ENCODE measurements at places on chromosomes 11 and 22.

GRCh38 chr11:104129145-104129544 lies 34.8 kb downstream of the PDGFD start:
- DNase-seq: no peak

- DNase-seq: no peak
Measured at GRCh38 chr11:12915093-12915492, 94.0 kb upstream of the RASSF10 start.

DNA sequence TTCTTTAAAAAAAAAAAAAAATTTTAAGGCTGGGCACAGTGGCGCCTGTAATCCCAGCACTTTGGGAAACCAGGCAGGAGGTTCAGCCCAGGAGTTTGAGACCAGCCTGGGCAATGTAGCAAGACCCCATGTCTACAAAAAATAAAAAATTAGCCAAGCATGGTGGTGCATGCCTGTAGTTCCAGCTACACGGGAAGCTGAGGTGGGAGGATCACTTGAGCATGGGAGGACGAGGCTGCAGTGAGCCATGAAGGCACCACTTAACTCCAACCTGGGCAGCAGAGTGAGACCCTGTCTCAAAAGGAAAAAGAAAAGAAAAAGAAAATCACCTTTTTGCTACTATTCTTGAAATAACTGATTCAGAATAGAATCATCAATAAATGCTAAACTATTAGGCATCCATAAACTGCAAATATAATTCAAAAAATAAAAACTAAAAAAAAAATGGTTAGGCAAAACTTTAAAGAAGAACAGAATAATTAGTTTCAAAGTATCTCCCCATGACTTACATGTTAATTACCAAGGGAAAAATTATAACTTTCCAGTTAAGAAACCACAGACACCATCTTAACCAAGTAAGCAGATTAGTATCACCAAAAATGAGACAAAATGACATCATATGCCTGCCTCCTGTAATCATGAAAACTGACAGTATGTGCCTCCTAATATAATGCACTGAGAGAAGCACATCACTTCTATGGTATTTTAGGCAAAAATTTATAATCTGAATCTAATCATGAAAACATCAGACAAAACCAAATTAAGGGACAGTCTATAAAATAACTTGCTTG lies 63.6 kb downstream of the DENND5A start:
- DNase-seq: no peak

GRCh38 chr22:19119949-19120348 lies 2.3 kb downstream of the DGCR2 start:
- no peak for DNase-seq

DNA sequence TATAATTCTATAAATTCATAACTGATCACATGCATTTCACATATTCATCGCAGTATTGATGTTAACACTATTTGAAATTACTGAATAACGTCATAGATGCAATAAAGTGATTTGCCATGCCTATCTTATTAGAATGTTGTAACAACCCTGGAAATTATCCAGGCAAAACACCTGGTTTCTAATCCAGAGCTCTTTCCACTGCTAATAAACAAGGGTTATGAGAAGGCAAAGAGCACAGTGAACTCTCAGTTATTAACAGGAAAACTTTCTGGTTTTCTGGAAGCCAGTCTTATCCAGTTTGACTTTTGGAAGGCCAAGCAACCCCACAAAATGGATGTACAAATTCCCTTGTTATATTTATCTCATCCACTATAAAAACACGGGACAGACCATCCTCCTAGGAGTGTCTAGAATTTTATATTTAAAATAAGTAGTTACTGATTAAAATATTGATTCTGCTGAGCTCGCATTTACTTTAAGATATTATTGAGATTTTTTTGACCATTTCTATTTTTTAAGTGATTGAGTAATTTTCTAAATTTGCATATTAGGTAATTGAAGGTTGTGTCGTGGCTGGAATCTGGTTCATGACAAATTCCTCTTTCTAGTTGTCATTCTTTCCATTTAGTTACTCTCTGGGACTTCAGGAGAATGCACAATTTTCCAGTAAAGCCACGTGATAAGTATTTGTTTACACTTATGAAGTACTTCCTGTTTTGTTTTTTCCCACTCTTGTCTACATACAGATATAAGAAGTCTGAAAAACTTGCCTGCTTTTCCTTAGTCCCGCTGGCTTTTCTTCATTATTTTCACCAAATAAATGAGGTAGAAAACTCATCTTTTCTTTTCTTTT lies 47.9 kb downstream of the DCUN1D5 start:
- no peak for DNase-seq

- DNase-seq: no peak
Measured at GRCh38 chr22:29205594-29206371, at the start of gene EMID1. Gene EMID1 (plus strand): TSS chr22:29205896. CDS start chr22:29206039, 143 bp downstream.

GRCh38 chr11:43401252-43401651 lies 42.5 kb downstream of the TTC17 start:
- DNase-seq: no peak

DNA sequence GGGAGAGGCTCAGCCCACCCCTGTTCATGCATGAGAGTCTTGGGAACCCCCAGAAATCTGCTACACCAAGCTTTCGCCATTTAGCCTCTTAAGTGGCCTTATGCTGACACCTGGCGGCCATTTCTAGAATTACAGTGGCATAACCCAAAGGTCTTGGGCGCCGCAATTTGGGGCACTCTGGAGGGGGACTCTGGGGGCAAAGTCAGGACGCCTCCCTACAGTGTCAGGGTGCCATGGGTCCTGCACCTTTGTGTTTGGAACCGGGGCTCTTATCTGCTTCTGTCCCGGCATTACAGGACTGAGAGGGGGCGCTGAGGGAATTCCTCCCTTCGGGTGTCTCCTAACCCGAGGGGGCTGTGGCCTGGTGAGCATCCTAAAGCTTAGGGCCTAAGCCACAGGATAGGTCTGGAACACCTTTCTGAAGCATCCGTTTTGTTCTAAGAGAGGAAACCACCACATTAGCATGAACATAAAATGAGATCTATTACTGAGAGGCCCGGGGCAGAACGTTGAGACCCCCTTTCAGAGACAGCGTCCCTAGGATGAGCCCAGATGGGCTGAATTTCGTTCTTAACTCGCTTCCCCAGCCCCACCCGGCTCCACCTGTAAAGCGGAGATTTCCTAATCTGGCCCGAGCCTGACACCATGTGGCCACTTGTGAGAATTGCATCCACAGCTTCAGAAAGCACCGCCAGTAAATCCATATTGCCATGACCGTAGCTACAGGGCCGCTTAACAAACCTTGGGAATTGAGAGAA lies 9.3 kb downstream of the INS start:
- DNase-seq: peak; percentile 44

GRCh38 chr11:109306322-109306721 lies 115.7 kb upstream of the C11orf87 start:
- no peak for DNase-seq

DNA sequence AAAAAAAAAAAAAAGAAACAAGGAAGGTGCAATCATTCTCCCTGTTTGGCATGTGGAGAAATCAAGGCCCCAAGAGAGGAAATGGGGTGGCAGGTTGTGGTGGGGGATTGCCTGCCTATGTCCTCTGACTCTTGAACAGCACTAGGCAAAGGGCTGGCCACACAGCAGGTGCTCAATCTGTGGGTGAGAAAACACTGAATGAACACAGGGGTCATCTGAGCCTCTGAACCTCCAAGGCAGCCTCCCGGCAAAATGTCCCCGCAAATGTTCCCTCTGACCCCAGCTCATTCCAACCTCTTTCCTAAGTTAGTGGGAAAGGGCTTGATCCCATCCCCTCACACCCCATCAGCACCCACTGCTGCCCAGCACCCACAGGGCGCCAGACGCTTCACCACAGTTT lies 4.6 kb downstream of the PLA2G6 start:
- no peak for DNase-seq

DNA sequence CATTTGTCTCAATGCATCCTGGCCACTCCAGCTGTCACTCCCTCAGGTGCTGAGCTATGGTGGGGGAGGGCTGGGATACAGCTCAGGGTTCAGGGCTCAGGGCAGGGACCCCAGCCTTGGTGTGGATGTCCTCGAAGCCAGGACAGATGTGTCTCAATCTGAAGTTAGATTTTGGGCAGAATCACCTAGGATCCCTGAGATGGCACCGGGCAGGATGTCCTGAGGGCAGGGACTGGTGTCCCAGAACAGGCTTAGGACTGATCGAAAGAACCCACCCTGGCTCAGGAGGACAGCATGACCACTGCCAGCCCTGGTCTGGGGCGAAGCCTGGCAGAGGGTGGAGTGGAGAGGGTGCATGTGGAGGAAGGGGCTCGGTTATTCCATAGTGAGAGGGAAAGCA lies 96.8 kb upstream of the THY1 start:
- no peak for DNase-seq

DNA sequence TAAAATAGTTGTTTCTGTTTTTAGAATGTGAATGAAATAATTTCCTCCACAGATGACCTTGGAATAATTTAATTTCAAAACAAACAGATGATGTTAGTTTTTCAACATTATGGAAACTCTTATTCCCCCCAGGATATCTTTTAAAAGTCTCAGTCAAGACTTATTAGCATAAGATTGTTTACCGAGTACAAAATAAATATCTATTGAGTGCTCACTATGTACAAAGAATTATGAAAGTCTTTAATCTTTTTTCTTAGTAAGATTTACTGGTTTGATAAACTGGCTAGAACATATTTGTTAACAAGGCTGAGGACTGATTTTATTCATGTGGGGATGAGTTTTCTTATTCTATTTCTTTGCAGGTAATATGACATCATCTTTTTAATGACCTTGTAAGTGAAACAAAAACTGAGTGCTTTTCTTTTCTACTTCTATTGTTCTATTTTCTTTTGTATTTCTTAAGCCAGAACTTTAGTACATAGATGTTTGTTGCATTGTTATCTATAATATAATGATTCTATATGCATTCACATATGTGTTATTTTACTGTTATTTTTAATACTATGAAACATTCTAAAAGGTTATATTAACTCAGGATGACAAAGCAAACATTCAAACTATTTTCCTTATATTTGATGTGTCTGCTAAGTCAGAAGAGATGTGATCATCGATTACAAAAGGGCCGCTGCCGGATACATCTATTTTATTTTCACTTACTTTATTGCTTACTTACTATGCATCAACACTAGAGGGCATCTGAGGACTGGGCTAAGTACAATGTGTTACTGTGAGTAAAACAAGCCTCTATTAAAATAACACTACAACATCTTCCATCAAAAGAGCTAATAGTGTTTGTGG lies 111.0 kb upstream of the ARHGAP42 start:
- no peak for DNase-seq

DNA sequence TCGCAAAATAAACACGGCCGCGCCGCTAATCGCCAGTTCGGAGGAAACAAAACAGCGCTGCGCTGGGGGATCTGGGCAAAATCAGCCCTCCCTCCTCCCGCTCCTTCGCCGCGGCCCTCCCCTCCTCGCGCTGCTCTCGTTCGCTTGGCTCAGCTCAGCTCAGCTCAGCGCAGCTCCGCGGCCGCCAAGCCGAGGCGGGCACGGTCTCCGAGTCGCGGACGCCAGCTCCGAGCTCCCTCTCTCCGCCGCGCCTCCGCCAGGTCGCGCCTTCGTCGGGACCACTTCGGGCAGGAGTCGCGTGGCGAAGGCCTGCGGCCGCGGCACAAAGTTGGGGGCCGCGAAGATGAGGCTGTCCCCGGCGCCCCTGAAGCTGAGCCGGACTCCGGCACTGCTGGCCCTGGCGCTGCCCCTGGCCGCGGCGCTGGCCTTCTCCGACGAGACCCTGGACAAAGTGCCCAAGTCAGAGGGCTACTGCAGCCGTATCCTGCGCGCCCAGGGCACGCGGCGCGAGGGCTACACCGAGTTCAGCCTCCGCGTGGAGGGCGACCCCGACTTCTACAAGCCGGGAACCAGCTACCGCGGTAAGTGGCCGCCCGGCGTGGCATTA lies at the start of gene SPON1:
Gene SPON1 (plus strand): TSS at position 162 of the 607 bp plus-strand sequence. CDS start 182 bp downstream, at position 344.
- DNase-seq: no peak

DNA sequence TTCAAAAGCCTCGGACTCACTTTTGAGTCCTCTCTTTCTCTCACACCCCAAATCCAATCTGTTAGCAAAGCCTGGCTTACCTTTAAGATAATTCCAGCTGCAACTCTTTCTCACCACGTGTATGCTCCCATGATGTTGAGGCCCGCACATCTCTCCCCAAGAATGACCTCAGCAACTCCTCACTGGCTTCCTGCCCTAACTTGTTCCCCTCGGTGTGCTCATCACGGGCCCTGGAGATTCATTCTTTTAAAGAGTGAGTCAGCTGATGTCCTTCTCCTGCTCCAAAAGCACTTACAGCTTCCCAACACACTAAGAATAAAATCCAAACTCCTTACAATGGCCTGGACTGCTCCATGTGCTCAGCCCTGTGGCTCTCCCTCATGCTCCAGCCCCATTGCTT lies 1041.3 kb downstream of the OPCML start:
- no peak for DNase-seq

- no peak for DNase-seq
Measured at GRCh38 chr11:95720195-95720594, 69.4 kb downstream of the FAM76B start.

GRCh38 chr22:26770624-26771023 lies 113.2 kb downstream of the MIAT start:
- no peak for DNase-seq

DNA sequence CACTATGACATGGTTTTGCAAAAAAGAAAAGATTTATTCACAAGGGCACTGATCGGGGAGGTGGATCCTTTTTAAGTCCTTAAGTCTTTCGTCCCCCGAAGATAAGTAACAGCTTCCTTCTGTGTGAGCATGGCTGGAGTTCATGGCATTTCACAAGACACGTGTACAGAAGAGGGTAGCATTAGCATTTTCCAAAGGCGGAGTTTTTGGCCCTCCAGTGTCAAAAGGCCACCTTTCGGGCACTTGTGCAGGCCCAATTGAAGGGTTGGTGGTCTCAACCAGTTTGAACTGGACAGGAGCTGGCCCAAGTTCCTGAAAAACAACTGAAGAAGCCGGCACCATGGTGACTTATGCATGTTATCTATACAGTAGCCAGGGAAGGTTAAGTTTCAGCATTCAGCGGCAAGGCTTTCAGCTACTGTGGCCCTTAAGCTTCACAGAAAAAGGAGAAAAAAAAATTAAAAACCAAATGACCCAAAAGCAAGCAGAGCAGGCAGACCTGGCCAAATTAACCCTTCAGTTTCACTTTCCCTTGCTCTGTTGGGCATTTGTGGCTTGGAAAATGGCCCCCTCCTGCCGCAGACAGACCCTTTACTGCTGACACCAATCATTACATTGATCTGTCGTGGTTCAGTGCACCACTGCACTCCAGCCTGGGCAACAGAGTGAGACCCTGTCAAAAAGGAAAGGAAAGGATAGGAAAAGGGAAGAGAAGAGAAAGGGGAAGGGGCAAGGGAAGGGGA lies 18.7 kb downstream of the ZNF74 start:
- DNase-seq: no peak

All from NCI-H1048 (cell line).